NAMALWA (cell line): ENCODE measurements at places on chromosomes 2 and 18.

- no peak for DNase-seq
Measured at GRCh38 chr18:21672521-21673267, 31.9 kb downstream of the ABHD3 start.

DNA sequence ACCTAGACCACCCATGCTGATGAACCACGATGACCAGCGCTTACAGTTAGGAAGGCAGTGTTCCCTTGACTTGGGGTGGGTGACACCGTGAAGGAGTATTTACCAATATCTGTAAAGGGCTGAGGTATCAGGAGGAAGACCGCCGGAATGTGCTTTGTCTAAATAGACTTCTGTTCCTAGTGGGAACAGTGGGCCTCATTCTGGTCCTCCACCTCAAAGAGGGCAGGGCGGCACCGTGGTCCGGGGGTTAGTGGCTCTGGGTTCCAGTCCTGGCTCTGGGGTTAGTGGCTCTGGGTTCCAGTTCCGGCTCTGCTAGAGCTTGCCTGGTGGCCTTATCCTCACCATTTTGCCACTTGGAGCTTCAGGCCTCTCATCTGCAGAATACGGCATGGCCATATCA lies 91.6 kb upstream of the SMAD2 start:
- no peak for DNase-seq

GRCh38 chr2:213290501-213290900 lies 6.2 kb downstream of the SPAG16 start:
- no peak for DNase-seq

DNA sequence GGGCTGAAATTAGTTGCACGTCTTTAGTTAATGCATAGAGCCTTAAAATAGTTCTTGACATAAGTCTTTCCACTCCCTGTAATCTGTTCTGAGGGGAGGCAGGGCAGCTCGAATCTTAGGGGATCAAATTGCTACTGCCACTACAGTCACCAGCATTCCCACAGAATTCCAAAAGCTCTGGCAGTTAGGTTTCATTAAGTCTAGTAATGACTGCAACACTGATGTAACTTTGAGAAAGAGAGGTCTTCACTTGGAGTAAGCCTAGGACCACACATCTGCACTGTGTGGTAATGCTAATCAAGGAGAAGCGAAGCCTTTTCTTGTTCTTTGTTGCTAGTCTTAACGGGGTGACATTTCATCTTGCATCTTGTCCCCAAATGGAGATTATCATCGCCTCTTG lies 19.3 kb upstream of the NCK2 start:
- DNase-seq: no peak

DNA sequence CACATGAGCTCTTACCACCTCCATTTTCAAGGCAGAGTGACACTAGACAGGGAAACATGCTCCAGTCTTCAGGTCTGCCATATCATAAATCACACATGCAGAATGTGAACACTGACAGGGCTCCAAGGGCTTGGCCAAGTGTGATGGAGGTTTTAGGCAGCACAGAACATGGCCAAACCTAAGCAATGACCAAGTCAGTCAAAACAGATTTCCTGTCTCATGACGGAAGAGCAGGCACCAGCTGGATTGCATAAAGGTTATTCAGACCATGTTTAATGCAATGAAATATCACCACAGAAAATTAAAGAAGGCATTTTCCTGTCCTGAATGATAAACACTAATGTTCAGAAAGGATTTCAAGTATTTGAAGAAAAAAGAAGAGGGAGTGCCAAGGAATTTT lies 72.5 kb downstream of the SUMO1 start:
- no peak for DNase-seq

DNA sequence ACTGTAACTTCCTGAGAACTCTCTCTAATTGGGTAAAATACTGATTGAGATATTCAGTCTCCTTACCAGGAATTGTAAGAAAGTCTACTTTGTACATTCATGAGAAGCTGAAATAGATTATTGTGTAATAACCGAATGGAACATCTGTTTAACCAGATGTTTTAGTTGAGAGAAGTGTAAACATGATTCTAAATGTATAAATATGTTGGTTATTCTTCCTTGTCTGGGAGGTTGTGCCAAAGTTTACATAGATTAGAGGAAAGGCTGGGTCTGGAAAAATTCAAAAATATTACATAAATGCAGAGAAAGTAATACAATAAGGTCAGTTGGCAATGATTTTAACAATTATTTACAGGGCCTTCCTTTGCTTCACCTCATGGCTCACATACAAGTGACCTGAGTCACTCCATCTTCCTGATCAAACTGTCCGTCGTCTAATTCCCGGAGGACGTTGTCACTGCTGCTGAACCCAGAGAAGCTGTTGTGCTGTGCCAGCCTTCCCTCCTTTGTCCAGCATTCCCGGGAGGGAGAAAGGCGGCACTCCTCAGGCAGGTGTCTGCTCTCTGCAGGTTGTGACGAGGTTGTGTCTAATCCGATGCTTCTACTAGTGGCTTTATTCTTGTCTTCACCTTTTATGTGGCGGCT lies 55.9 kb downstream of the MOB4 start:
- DNase-seq: no peak

DNA sequence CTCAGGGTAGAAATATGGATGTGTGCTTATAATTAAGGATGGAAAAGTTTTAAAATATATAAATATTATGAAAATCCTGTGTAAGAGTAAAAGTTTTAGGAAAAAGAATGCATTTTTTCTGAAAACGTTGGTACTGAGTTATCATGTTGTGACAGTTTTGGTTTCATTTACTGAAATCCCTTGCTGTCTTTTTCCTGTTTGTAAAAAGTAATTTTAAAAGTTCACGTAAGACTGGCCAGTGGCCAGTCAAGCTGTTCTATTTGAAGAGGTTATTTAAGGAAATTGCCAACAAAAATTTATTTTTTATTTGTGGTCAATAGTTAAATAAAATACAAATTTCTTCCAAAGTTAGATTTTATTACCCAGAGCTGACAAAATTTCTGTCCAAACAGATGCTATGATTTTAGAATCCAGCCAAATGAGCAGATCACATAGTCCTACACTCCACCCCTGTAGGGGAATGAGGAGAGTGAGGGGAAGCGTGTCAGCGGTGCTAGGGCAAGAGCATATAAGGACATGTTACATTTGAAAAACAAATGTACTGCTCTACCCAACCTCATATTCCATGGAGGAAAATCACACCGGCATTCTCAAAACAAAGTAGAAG lies 297.8 kb upstream of the TFPI start:
- no peak for DNase-seq

GRCh38 chr18:24766376-24766775 lies 305.9 kb downstream of the HRH4 start:
- DNase-seq: no peak

DNA sequence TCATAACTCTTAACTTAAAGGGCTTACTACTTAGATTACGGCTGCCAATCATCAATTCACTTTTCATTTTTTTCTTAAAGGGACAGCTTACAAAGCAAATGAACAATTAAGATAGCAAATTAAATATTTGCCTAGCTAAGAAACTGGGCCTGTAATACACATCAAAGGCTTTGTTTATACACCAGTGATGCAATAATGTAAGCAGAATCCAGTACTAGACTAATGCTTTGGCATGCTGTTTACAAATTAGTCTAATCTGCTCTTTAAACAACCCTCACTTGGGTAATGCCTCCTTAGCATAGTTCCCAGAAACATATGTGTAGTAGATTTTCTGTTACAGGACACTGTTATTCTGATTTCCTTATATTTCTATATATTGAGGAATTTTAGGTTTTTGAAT lies 105.8 kb downstream of the ARHGAP28 start:
- DNase-seq: no peak

DNA sequence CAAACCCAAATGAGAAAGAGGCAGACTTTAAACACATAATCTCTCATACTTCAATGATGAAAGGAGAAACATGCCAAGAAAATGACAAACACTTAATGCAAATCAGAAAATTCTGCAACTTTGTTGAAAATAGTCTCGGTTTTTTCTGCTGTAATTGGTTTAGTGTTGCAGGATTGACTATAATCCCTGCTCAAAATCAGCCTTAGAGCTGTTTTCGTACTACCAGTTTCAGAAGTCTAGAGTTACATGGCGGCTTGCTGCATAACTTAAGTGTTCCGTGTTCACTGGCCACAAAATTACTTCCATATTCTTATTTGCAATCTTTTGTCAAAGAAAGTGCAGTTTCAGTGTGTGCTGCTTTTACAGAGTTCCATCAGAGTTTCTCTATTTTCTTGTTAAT lies 48.9 kb upstream of the ITGAV start:
- no peak for DNase-seq

DNA sequence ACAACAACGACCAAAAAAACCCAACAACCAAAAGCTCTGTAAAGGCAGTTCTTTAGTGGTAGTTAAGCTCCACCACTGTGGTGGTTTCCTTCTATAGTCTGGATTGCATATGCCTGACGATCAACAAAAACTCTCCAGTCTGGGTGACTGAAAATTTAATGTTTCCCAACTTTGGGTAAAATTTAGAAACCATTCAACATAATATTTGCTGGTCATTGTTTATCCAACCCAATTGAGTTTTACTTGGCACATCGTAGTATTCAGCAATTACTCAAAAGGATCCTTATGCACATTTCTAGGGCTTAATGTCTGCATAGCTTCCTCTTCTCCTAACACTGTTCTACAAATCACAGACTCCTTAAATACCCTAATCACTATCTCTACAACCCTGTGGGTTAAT lies 1080.2 kb upstream of the NRXN1 start:
- DNase-seq: no peak

GRCh38 chr18:26978812-26979341 lies 113.4 kb upstream of the AQP4 start:
- peak; percentile 90 for DNase-seq

DNA sequence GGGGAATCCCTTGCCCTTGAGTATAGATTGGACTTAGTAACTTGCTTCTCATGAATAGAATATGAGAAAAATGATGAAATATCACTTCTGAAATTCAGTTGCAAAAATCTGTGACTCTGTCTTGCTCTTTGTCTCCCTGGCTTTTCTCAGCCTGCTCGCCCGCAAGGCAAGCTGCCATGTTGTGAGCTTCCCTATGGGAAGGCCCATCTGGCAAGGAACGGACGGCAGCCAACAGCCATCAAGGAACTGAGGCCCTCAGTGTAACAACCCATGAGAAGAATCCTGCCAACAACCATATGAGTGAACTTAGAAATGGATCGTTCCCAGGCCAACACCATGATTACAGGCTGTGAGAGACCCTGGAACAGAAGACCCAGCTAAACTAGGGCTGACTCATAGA lies 58.4 kb upstream of the PGAP1 start:
- DNase-seq: no peak

DNA sequence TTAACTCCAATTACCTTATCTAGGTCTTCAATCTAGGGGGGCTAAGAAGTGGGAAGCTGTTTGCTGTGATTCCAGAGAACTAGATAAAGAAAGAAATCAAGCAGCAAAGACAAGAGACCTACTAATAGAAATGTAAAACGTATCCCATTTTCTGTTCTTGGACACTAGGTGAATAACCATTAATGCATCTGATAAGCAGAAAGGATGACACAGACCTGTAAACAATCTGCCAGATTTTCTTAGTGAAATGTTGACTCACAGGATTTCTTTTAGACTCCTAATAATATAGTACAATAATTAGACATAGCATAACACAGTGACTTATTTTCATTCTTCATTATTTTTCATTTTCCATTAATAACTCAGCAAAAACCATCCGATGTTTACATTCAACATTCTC lies 1.3 kb downstream of the WDR35 start:
- peak; percentile 26 for DNase-seq

GRCh38 chr2:226059961-226060627 lies 660.6 kb downstream of the NYAP2 start:
- no peak for DNase-seq
